Stimulated activated CD4-positive, alpha-beta T cell treated with anti-CD3 and anti-CD28 coated beads, Interleukin-15, amount 100 ng/mL, for 1 hour (primary cell): ENCODE measurements at places on chromosomes 11 and 22.

DNA sequence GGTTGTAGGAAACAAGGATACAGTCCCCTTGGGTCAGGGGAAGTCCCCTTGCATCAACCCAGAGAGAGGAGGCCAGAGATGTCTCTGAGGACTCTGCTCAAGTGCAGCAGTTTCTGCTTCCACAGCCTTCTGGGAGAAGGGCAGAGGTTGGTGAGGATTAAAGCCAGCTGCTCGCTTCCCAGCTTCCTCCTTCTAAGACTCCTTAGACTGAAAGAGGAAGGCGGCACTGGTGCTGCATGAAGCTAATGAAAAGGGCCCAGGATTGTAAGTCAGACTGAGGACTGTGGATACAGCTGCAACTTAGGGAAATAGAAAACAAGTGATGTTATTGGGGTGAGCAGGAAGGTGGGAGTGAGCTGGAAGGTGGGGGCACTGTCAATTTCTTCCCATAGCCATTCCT lies at the start of gene OR52K1:
Gene OR52K1, plus strand, starts transcription at position 202 of the 400 bp plus-strand sequence. CDS start 6,255 bp downstream, outside the sequence.
- no peak for DNase-seq

- no peak for DNase-seq
Measured at GRCh38 chr11:86669424-86669823, 3.0 kb downstream of the ME3 start.

DNA sequence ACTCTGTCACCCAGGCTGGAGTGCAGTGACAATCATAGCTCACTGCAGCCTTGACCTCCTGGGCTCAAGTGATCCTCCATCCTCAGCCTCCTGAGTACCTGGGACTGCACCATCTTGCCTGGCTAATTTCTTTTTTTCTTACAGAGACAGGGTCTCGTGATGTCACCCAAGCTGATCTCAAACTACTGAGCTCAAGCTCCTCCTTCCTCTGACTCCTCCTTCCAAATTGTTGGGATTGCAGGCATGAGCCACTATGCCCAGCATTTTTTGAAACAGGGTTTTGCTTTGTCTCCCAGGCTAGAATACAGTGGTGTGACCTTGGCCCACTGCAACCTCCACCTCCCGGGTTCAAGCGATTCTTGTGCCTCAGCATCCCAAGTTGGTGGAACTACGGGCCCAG lies 358.3 kb upstream of the MTNR1B start:
- no peak for DNase-seq

GRCh38 chr22:49847751-49848689 lies 5.6 kb upstream of the ZBED4 start:
- DNase-seq = no peak

DNA sequence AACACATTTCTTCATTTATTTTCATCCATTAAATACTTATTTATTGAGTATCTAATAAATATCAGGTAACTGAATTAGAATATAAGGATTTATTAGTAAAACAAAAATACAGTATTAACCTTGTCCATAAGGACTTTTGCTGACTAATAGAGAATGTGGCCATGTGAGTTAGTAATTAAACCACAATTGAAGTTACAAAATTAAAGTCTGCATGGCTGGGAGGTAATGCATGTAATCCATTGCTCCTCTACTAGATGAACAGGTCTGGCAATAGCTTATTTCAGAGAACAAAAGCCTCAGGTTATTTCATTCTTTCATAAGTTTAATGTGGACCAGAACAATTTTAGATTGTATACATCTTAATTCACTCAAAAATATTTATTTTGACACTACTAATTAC lies 9.9 kb upstream of the CARD18 start:
- no peak for DNase-seq

GRCh38 chr11:127627629-127628457 lies 627.3 kb upstream of the KIRREL3 start:
- DNase-seq = no peak

- peak; percentile 10 for DNase-seq
Measured at GRCh38 chr11:63490551-63491239, at the start of gene PLAAT5. TSS of gene PLAAT5 (minus strand) at chr11:63491167. CDS start at chr11:63491034, 133 bp downstream.

DNA sequence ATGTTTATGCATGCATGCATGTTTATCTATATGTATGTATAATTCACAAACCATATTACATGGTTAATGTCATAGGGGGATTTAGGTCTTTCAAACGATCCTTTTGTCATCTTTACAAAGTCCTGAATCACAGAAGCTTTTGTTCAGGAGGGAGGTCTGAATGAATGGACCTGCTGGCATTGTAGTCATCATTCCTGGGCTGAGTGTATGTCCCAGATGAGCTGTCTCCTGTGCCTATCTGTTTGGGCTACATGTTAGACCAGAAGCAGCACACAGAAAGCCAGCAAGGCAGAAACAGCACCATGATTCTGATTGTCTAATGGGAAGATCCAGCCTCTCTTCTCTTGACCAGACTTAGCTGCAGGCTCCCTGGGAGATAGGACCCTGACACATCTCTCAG lies 69.5 kb downstream of the ADM start:
- no peak for DNase-seq

- no peak for DNase-seq
Measured at GRCh38 chr22:29112121-29112520, 39.3 kb downstream of the KREMEN1 start.

DNA sequence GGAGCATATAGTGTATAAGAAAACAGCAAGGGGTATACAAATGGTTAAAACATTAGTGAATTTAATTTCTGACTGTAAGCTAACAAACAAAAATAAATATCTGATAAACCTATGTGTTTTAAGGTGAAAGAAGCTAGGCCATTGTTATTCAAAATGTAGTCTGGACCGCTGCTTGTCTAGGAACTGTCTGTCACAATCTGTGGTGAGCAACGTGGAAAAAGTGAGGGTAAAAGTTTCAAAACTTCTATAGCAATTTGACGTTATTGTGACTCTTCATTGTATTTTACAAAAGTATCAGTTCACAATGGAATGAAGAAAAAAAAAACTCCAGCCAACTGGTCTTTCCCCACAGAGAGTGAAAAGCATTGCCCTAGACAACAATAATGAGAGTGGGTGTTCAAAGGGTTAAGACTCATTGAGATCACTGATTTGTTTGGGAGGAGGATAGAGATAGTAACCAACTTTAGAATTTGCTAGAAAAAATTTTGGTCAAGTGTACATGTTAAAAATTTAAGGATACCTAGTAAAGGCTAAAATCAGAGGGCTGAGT lies 79.1 kb downstream of the UVRAG start:
- no peak for DNase-seq

DNA sequence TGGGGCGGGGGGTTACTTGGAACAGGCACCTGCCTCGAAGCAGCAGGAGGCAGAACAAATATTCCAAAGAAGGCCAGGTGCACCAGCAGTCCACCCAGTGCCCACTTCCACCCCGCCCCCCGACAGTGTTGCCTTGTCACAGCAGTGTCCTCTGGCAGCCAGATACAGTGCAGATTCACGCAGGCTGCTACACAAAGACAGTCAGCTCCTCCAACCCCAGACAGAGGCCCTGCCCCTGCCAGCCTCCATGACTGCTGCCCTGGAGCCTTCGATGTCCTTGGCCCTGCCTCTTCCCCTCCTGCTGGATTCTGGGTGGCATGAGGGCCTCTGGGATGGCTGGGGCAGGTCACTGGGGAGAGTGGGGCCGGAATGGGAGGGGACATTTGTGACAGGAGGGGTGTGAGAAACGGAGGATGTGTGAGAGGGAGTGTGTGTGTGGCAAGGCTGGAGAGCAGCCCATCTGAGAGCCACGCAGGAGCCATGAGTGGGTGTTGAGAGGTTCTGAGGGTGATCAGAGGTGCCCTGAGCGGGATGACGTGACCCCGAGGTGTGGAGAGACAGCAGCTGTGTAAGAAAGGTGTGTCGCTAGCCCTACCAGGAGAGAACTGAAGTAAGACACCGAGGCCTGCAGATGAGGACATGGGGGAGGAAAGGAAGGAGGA lies 173.7 kb downstream of the CEP164 start:
- DNase-seq = no peak

GRCh38 chr11:114610984-114611944 lies 15.7 kb upstream of the NXPE4 start:
- no peak for DNase-seq

GRCh38 chr11:32184041-32184722 lies 93.3 kb downstream of the RCN1 start:
- no peak for DNase-seq

DNA sequence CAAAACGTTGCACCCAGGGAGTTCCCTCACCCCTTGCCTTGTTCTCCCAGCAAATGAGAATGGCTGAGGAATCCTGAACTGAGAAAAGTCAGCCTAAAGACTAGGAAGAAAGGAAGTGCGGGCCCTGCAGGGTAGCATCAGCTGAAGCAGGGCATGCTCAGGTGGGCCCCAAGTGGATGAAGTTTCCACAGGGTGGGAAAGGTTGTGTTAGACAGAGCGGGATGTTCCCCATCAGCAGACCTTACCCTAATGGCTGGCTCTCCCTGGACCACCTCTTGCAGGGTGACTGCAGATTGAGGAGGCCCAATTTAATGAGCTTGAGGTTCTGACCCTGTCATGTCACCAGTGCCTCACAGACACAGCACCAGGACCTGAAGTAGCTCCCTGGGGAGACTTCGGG lies 81.5 kb upstream of the MYOD1 start:
- no peak for DNase-seq

DNA sequence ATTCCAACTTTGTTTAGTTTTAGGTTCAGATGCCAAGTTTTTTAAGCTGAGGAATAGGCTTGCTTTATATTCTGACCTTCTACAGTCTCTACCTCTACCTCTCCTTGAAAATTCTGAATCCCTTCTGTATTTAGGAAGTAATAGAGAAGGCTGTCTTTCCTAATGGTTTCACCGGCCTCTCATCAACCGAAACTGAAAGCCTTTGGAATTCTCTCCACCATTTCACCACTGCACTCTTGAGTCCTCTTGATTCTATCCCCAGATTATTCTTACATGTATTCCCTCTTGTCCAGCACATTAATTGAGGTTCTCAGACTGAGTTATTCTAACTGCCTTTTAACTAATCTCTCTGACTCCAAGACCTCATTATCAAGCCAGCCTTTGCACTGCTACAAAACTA lies 67.7 kb upstream of the PICALM start:
- DNase-seq = no peak

DNA sequence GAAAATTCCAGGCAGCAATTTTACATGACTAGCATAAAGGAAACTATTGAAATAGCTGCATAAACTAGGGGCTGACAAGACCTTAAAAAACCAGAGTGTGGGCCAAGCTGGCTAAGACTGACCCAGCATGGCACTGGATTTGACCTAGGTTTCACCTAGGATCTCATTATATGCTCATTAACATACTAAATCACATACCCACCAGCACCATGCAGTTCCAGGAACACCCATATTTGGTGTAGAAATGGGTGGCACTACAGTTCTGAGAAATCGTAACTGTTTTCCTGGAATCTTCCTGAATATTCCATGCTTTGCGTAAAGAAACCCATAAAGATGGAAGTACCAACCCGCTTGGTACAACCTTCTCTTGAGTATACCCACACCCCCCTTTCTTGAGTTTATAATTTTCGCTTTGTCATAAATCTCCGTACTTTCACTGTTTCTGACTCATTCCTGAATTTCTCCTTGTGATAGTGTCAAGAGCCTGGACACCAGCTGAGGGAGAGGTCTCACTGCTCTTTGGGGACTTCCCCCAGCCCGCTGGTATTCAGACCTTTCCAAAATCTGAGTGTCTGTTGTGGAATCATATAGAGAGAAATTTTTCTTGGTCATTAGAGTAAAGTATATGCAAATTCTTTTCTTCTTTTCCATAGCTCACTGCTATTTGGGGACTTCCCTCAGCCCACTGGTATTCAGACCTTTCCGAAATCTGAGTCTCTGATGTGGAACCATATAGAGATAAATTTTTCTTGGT lies 55.1 kb downstream of the MTMR3 start:
- no peak for DNase-seq

- no peak for DNase-seq
Measured at GRCh38 chr11:34953955-34954354, 37.5 kb downstream of the PDHX start.

DNA sequence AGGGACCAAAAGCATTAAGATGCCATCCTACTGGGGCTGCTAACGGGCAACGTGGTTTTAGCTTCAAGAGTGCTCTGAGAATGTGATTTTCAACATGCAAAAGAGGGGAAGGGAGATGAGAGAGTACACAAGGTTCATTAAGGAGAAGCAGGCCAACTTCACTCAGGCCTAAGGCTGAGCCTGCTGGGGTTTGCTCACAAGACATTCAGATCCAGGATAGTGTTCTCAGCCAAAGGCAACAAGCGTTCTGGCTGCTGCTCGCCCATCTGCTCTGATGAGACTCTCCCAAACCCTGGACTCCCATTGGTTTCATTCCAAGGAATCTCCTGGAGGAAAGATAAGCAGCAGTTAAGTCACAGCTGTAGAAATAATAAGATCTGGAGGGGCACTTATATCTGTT lies 23.6 kb upstream of the UPB1 start:
- DNase-seq = no peak

DNA sequence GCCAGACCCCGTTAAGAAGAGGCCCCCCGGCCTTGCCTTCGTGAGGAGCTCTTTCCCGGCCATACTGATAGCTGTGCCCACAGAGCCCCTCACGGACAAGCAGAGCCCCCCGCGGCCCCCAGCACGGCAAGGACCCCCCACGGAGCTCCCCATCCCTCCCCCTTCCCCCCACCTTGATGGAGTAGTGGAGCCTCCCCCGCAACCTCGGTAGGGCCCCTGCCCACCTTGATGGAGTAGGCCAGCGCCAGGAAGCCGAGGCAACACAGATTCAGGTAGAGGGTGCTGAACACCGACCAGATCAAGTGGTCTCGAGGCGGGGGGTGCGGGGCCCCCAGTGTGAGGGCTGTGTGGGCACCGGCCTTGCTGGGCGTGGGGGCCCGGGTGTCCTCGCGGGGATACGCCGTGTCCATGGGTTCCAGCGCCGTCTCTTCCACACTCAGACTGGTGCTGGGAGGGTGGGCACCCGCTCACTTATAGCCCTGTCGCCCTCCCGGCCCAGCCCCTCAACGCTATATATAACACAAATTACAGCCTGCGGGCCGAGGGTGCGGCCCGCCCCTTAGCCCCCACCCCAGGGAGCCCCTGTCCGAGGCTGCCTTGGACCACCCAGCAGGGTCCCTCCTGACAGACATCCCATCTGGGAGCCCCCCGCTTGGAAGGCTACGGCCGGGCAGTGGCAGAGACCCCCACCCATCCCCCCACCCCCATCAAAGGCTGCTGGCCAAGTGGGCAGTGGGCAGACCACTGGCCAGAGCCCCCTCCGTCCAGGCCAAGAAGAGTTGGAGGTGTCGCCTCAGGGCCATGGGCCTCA lies at the start of gene IFITM5:
Gene IFITM5, minus strand, starts transcription at position 446 of the 811 bp plus-strand sequence. Its CDS starts 36 bp downstream, at position 410.
- DNase-seq = no peak

DNA sequence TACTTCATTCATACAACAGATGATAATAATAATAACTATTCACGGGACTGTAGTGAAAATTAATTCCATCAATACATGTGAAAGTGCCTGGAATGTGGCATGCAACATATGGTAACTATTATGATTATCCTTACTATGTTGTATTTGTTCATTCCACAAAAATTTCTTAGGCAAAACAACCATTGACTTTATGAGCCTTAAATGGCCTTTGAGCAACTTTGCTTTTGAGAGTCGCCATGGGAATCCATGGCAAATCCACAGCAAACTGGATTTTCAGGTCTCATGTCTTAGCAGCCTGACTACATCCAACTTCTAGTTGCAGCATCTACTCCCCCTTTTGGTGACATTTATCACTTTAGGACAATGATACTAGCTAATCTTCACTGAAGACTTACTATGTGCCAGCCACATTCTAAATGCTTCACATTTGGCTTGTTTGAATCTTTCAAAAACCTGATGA lies 56.8 kb downstream of the SLC1A2 start:
- no peak for DNase-seq

GRCh38 chr22:37634417-37634924 lies 5.0 kb upstream of the SH3BP1 start:
- no peak for DNase-seq
